Urinary bladder (tissue), 4 donors: ENCODE measurements at places on chromosomes 1 and 21. TPM values are rescaled to one million over a fixed set of nuclear protein-coding genes. Genes with fewer than 3 reads are reported as not detected.

Gene ST6GALNAC3
- polyA plus RNA-seq = 5.1 TPM

Gene FAM167B
- 8.2 TPM for polyA plus RNA-seq

Gene OR6K3
- not detected for polyA plus RNA-seq

Gene MANEAL
- 3.1 TPM for polyA plus RNA-seq

Gene PTGER3
- polyA plus RNA-seq = 16.0 TPM

Gene UBL4B
- polyA plus RNA-seq = not detected

Gene CD48
- 7.5 TPM for polyA plus RNA-seq

Gene TCEA3
- 28.5 TPM for polyA plus RNA-seq

- DNase-seq = no peak
Observed at GRCh38 chr1:205241366-205242030, 13.8 kb downstream of the TMCC2 start.

- DNase-seq = no peak
Observed at GRCh38 chr21:28256837-28257236, 735.8 kb downstream of the LTN1 start.

DNA sequence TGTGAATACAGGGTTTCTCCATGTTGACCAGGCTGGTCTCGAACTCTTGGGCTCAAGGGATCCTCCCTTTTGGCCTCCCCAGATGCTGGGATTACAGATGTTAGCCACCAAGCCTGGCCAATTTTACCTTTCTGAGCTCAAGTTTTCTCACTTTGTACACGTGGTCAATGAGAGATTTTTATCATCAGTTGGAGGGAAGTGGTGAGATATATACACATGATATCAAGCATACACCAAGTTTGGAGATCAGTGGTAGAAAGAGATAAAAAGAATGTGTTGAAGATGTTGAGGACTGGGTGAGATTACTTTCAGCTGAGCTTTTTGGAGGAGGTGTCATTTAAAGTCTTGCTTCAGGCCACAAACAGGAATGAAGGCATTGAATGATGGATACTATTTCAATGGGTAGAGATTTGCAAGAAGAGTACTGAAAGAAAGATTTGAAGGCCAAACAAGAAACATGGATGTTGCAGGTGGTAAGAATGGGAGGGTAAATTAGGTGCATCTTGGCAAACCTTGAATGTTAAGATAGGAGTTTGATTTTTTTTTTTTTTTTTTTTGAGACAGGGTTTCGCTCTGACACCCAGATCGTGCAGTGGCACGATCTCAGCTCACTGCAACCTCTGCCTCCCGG, 3.0 kb upstream of the SESN2 start:
- DNase-seq = no peak

DNA sequence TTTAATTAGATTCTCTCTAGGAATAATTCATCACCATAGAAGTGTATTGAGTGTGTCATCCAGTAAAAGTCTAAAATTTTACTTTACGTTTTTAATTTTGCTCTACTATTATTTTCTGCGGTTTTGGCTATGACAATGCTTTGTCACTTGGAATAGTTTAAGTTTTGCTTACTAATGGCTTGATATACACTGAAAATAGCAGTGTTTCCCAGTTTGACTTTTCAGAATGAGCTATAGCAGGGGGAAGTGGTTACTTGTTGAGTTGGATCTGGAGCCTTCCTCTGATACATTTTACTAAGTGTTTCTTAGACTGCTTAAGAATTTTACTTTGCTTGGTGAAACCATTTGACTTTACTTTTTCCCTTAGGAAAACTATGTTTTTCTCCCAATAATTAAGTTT, 5.0 kb downstream of the DNAJC16 start:
- no peak for DNase-seq

DNA sequence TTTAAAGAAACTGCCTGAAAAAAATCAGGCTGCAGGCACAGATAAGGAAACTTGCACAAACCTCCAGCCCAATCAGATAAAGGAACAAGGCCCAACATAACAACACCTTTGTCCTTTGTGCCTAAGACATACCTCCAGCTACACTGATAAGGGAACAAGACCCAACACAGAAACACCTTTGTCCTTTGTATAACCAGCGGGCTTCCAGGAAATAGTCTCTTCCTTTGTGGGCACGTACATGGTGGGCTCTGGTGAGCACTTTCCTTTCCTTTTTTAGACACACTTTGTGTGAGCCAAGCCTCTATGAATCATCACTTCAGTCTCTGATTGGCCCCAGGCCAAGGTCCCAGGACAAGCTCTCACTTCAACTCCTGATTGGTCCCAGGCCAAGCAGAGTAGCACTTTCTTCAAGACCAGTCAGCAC, 23.6 kb downstream of the ZNF670 start:
- DNase-seq = no peak

DNA sequence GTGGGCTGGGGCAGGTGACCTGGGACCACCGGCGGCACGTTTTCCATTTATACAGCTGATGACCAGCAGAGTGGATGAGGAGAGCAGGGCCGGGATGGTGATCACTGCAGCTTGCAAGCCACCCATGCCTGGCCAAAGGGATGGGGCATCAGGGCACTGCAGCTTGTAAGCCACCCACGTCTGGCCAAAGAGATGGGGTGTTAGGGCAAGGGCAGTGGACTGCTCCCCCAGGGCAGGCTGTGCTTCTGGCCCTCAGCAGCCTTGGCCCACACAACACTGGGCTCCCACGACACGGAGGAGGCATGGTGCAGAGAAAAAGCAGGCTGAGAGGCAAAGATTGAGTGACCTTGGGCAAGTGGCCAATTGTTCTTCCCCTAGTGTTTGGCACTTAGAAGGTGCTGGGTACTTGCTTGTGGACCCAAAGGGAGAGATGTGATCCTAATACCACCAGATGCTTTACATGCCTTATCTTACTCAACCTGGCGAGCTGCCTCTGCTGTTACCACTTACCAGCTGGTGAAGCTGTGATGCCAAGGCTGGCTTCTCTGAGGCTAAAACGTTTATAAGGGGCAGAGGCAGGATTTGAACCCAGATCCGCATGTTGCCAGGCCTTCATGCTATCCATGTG, 48.3 kb downstream of the TRIM62 start:
- no peak for DNase-seq

GRCh38 chr1:206012086-206012859, 9.1 kb upstream of the RAB7B start:
- DNase-seq = no peak

DNA sequence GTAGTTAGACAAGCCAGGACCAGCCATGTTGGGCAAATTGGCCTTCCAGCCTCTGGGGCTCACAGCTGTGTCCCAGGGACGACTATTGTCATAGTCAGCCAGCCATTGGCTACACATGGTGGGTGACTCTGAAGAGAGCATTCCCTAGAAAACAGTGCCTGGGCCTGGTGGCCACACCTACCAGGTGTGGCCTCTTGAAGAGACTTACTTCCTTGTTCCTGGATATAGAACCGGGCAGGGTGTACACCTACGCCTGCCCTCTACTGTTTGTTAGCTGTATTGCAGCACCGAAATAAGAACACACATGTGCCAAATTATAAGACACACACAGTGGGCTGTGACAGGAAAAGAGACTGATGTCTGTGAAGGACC, 134.6 kb upstream of the ARHGEF16 start:
- no peak for DNase-seq

GRCh38 chr1:183039985-183040447, 16.8 kb downstream of the LAMC1 start:
- DNase-seq = no peak

DNA sequence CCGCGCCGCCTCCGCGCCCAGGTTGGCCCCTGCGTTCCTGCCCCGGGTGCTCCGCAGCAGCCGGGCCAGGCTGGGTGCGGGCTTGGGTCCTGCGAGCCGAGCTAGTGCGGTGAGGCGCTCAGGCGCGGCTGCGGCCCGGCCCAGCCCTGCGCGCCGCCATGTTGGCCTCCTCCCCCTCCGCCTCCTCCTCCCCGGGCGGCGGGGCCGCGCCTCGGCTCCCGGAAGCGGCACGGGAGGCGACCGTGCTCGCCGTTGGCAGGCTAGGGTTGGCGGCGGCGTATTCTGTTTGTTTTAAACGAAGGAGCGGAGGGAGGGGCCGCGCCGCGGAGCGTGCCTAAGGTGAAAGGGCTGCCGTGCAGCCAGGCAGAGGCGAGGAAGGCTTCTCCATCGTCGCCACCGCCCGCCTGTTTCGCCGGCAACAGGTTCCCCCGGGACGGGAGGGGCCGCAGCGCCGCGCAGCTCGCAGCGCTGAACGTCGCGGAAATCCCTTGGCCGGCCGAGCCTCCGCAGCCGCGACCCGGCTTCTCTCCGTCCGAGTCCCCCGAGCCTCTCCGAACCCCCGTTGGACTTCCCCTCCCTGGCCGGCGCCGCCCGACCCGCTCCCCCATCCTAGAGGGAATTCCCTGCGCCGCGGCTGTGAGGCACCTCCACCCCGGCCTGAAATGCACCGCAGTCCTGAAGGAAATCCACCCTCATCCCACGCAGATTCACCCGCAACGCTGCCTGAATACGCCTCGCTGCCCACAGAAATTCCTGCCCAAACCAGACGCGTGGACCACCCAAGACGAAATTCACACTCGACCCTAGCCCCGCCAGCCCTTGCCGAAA, at the start of gene USP24:
Gene USP24 (minus strand): TSS at position 171 of the 828 bp plus-strand sequence. CDS start 251 bp downstream, outside the sequence.
- no peak for DNase-seq

DNA sequence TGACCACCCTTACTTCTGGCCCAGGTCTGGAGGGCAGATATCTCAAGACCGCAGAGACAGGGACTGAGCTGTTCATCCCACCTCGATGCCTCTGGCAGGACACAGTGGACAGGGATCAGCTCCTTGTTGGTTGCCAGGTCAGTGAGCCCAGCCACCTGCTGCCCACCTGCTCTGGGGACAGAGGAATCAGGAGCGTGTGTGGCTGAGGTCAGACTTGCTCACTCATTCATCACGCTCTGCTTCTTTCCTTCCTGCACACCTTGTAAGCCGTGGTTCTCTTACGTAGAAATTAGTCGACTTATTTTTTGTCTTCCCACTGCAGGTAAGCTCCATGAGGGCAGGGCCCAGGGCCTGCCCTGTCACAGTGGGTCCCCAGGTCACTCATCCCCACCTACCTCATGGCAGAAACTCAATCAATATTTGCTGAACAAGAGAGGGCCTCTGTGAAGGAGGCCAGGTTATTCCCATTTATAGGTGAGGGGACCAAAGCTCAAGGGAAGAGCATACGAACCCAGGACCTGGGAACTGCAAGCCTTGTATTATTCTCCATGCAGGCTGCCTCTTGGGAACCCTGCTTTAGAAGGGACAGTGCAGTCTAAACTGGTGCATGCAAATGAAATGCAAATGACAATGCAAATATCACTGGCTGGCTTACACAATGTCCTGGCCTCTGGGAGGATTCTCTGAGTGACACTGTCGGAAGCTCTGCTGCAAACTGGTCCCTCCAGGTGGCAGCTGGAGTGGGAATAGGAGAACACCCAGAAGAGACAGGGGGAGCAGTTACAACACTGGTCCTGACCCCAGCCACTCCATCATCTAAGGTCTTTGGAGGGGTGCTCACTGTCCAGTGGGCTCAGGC, 58.4 kb upstream of the PAX7 start:
- DNase-seq = no peak

- no peak for DNase-seq
Observed at GRCh38 chr1:44035726-44036408, 4.6 kb upstream of the SLC6A9 start.

GRCh38 chr1:55846051-55846450, 630.9 kb upstream of the USP24 start:
- no peak for DNase-seq

DNA sequence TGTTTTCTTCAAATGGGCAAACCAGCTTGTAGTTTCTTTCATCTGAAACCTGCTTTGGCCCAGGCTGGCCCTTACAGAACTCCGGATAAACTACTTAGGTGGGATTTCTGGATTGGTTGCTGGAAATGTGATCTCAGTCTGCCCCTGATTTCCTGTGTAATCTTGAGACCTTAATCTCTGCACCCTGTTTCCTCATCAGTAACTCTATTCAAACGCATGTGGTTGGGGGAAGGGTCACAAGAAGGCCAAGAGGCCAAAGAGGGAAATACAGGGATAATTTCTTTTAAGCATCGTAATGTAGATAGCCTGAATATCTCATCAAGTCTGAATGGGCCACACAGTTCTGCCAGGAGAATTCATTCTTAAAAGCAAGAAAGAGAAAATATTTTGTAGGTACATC, 483.6 kb downstream of the LTN1 start:
- no peak for DNase-seq

GRCh38 chr1:157069601-157070000, 24.1 kb upstream of the ARHGEF11 start:
- DNase-seq = no peak

GRCh38 chr21:29904359-29905282, 35.2 kb downstream of the GRIK1 start:
- DNase-seq = no peak

DNA sequence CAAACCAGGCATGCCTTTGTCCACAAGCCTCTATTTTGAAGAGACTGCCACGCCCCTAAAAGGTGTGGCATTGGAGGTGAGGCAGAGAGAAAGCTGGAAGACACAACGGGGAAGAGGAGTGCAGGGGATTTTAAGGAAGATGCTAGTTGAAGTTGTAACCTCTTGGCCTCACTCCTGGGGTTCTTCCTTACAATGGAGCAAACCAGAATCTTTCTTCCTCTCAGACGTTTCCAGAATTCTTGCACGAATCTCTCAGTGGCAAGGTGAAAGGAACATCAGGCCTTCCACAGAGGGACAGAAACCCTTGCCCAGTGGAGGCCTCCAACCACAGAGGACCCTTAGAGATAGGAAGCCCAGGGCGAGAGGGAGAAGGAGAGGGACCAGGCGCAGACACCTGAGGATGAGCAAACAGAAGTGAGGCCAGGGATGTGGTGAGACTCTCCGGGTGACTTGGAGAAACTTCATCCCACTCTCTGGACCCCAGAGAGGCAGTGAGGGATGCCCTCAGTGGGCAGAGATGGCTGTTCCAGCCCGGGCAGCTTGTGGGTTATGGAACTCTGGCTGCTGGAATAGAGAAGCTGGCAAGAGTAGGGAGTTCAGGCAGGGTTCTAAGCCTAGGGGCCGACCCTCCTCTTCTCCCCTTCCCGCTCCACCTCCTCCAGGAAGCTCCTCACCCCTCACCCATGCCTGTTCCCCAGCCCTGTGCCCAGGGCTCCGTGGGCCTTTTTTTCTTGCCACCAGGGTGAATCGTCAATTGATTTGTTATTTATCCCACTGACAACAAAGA, 136.8 kb upstream of the RUNX3 start:
- no peak for DNase-seq

DNA sequence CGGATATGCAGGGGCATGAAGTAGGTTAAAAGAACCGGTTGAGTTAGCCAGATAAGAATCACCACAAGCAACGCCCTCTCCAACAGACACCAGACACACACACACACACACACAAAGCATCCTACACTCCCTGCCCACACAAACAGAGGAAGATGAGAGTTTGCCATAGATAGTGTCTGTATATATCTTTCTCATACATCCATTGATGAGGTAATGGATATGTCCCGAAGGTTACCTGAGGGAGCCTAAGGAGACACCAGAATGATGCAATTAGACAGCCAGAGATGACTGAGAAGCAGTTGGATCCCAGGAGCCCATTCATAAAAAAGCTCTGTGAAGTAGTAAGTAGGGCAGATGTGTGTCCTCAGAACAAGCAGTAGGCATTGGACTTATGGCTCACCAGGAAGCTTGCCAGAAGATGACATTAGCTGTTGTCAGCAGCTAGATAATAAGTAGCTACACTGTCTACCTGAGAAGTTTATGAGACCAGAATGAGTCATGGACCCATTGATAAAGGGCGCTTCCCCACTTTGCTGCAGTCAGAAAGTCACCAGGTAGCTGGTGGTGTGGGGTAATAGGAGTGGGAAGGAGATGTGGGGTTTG, 247.0 kb downstream of the KCNT2 start:
- no peak for DNase-seq
